ENCODE measurements at places on chromosomes 4 and X. TPM values are rescaled to one million over a fixed set of nuclear protein-coding genes. Genes with fewer than 3 reads are reported as not detected.

GRCh38 chr4:185638548-185639301 is 103.4 kb upstream of the PDLIM3 start:
- no peak overlapping the region for H3K27ac ChIP-seq
- H3K4me3 ChIP-seq: peak overlapping the region; percentile 12
- H3K4me1 ChIP-seq: no peaks in the 10 kb centered on the region
- no peaks in the 10 kb centered on the region for H3K27me3 ChIP-seq
- no peak for DNase-seq

SLC2A9 gene
- total RNA-seq: 10.7 TPM

DNA sequence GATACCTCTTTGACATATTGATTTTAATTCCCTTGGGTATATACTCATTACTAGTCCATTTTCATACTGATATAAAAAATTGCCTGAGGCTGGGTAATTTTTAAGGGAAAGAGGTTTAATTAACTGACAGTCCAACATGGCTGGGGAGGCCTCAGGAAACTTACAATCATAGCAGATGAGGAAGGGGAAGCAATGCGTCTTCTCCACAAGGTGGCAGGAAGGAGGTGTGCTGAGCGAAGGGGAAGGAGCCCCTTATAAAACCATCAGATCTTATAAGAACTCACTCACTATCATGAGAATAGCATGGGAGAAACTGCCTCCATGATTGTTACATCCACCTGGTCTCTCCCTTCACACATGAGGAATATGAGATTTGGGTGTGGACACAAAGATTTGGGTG is 42.4 kb downstream of the MSX1 start:
- H3K27ac ChIP-seq: no peak overlapping the region
- H3K4me1 ChIP-seq: no peaks in the 10 kb centered on the region
- no peaks in the 10 kb centered on the region for H3K36me3 ChIP-seq
- DNase-seq: no peak
- no peaks in the 10 kb centered on the region for H3K27me3 ChIP-seq

DNA sequence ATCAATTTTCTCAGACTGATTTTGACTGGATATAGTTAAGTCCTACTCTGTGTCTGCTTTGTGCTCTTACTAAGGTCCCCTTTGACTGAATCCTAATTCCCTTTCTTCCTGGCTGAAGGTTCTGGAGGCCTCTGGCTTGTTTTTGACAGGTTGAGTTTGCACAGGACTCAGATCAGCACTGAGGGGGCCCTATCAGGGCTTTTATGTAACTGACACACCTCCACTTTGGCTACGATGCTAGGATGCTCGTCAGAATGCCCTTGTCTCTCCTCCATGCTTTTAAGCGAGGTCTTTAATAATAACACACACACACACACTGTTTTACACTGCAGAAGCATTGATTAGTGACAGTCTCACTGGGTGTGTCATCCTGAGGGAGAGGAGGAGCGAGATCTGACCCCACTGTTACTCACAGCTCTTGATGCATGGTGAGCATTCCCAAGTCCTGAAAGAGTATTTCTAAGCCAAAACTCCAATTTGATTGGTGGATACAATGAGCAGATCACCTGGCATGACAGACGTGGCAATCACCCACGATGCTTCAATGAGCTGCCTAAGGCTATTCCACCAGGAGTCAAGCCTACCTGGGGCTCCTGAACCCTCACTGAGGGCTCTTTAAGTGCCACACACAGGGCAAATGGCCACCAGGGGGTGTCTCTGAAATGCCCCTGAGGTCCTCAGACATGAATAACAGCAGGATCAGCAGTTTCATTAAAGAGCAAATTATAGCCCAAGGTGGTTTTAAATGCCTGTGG is 130.4 kb upstream of the CPEB2 start:
- DNase-seq: no peak
- no peaks in the 10 kb centered on the region for H3K27me3 ChIP-seq

HSFX4 gene
- total RNA-seq: not detected

DNA sequence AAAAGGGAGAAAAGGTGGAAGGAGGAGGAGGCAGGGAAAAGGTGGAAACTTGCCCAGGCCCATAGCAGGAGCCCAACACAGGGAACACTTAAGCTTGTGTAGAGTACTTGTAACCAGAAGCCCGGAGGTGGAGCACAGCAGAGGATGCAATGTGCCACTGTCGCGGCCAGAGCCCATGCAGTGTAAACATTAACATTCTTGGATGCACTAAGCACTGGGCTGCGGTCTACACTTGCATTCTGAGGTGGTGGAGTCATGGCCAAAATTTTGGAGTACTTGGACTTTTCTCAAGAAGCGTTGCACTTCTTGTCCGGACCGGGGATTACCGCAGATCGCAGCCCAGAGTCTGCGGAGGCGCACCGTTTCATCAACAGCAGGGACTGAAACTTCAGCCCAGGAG is 4.5 kb upstream of the RHOXF1 start:
- H3K4me1 ChIP-seq: no peaks in the 10 kb centered on the region
- H3K36me3 ChIP-seq: no peaks in the 10 kb centered on the region
- peaks cover 5% of the 10 kb centered on the region for H3K27me3 ChIP-seq
- H3K4me3 ChIP-seq: no peak overlapping the region
- H3K27ac ChIP-seq: no peak overlapping the region

- H3K27me3 ChIP-seq: no peaks in the 10 kb centered on the region
- no peak overlapping the region for H3K4me3 ChIP-seq
- H3K27ac ChIP-seq: no peak overlapping the region
- no peaks in the 10 kb centered on the region for H3K4me1 ChIP-seq
Measured at GRCh38 chr4:58465031-58465430, 1354.8 kb upstream of the IGFBP7 start.

- no peak overlapping the region for H3K27ac ChIP-seq
- no peaks in the 10 kb centered on the region for H3K27me3 ChIP-seq
- H3K36me3 ChIP-seq: no peaks in the 10 kb centered on the region
- no peak overlapping the region for H3K4me3 ChIP-seq
- H3K4me1 ChIP-seq: no peaks in the 10 kb centered on the region
- DNase-seq: no peak
Measured at GRCh38 chr4:57148177-57148576, 38.0 kb upstream of the IGFBP7 start.

ASB12 gene
- 0.29 TPM for total RNA-seq

FBXW7 gene
- 55.7 TPM for total RNA-seq

PRRG1 gene
- 12.3 TPM for total RNA-seq

DNA sequence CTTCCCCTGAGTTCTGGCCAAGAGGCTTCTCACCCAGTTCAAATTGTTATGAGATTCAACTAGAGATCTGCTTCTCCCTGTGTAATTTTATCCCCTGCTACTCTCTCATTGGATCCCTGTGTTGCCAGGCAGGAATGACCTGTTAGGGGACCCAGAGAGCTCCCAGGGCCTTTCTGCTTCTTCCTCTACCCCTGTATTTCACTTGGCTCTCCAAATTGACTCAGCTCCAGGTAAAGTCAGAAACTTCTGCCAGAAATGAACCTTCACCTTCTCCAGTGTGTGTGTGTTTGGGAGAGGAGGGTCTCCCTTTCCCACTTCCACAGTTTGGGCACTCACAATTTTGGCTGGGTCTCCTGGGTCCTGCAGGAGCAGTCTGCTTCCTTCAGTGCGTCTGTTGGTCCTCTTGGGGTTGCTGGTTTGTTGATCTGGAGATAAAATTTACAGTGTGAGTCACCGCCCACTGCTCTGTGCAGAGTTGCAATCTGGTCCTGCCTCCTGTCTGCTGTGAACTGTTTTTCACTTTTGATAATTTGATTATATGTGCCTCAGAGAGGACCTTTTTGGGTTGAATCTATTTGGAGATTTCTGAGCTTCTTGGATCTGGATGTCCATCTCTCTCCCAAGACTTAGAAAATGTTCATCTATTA is 112.4 kb upstream of the EDA2R start:
- no peaks in the 10 kb centered on the region for H3K4me1 ChIP-seq
- no peak for DNase-seq
- no peak overlapping the region for H3K27ac ChIP-seq

ATP8A1 gene
- 17.0 TPM for total RNA-seq

HPF1 gene
- 28.1 TPM for total RNA-seq

DNA sequence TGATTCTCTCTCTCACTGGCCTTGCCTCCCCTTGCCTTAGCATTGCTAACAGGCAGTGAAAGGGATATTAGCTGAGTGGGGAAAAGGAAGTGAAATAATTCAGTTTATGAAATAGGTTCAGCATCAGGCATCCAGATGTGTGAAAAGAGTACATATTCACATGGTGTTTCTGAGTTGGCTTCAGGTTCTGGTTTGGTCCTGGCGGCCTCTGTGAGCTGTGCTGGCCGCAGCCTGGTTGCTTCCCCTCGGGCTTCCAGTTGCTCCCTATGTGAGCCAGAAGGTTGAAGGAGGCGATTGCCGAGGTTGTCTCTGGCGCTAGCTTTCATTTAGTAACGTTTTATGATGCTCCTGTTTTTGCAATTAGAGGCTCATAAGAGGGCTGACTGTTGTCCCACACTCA is 99.1 kb upstream of the TLR2 start:
- no peaks in the 10 kb centered on the region for H3K36me3 ChIP-seq
- H3K4me3 ChIP-seq: no peak overlapping the region
- no peaks in the 10 kb centered on the region for H3K4me1 ChIP-seq
- no peak for DNase-seq
- H3K27me3 ChIP-seq: no peaks in the 10 kb centered on the region

DNA sequence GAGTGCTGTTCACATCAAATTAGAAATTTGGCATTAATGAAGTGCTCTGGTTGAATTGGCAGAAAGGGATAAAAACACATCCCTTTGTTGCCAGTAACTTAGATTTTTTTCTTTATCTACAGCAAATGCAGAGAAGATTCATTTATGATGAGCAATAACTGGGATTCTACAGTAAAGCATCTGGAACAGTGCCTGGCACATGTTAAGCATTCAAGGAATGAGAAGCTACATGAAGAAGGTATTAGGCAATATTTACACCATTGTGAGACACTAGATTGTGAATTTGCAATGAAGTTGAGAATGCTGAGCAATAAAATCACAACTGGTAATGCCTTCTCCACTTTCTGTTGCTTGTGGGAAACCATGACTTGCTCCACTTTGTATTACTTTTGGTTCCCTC is 33.5 kb downstream of the PCDH19 start:
- no peaks in the 10 kb centered on the region for H3K36me3 ChIP-seq
- no peak overlapping the region for H3K27ac ChIP-seq
- no peaks in the 10 kb centered on the region for H3K4me1 ChIP-seq
- peaks cover 56% of the 10 kb centered on the region for H3K27me3 ChIP-seq
- H3K4me3 ChIP-seq: no peak overlapping the region

TBC1D8B gene
- total RNA-seq: 5.3 TPM

RPS6KA6 gene
- total RNA-seq: 0.96 TPM

DNA sequence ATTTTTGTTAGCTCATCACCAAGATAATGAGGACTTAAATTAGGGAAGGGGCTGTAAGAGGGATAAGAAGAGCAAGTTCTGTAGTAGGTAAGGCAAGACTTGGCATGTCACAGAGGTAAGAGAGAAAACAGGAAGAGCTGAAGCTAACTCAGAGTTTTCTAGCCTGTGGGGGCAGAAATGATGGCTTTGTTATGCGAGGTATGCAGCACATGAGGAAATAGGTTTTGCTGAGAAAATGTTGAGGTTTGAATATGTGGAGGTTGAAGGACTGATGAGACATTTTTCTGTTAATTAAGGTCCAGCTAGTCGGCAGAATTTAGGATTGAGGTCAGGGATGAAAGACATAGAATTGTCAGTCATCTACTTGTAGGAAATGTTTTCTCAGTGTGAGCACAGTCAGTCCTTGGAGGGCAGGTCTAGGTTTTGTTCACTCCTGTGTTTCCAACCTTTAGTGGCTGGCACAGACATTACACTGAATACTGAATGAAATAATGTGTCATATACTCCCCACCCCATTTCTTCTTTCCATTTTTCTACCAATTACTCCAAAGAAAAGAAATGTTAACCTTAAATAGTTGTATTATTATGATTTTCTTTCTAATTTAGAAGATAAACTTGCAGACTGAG is 154.0 kb upstream of the AADAT start:
- no peak overlapping the region for H3K4me3 ChIP-seq
- peak overlapping the region; percentile 61 for H3K27ac ChIP-seq
- H3K27me3 ChIP-seq: no peaks in the 10 kb centered on the region
- no peaks in the 10 kb centered on the region for H3K36me3 ChIP-seq
- DNase-seq: no peak

DNA sequence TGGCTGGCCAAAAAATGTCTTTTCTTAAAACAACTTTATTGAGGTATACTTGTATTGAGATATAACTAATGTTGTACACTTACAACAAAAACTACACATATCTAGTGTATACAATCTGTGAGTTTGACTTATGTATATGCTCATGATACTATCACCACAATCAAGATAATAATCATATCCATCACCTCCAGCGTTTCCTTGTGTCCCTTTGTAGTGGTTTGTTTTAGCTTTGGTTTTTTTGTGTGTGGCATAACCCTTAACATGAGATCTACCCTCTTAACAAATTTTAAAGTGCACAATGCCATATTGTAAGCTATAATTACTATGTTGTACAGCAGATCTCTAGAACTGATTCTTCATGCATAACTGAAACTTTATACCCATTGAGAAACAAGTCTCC is 13.4 kb upstream of the PCSK1N start:
- no peaks in the 10 kb centered on the region for H3K27me3 ChIP-seq
- H3K4me1 ChIP-seq: no peaks in the 10 kb centered on the region
- H3K36me3 ChIP-seq: no peaks in the 10 kb centered on the region
- H3K4me3 ChIP-seq: no peak overlapping the region

DNA sequence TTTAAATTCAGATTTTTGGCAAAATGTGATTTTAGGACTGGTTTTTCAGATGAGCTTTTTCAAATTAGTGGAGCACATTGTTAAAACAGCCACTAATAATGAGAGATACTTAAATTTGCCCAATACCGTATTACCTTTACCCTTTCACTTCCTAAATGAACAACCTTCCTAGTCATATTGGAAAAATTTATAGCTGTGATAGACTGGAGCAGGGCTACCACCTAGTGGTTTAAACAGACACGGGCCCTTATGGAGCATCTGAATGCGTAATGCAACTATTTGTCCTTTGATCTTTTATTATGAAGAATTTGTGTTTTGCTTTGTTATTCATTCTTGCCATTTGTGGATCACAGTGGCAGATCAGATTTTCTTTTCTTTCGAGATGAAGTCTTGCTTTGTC is 72.7 kb downstream of the KDM6A start:
- no peaks in the 10 kb centered on the region for H3K4me1 ChIP-seq
- DNase-seq: no peak
- no peaks in the 10 kb centered on the region for H3K27me3 ChIP-seq
- no peak overlapping the region for H3K27ac ChIP-seq
- no peak overlapping the region for H3K4me3 ChIP-seq
- H3K36me3 ChIP-seq: no peaks in the 10 kb centered on the region

- H3K4me3 ChIP-seq: no peak overlapping the region
- no peaks in the 10 kb centered on the region for H3K27me3 ChIP-seq
- no peak overlapping the region for H3K27ac ChIP-seq
- no peaks in the 10 kb centered on the region for H3K4me1 ChIP-seq
Measured at GRCh38 chr4:90152024-90152423, 24.8 kb downstream of the CCSER1 start.

GRCh38 chr4:101843054-101843453 is 52.5 kb downstream of the BANK1 start:
- no peaks in the 10 kb centered on the region for H3K4me1 ChIP-seq
- H3K4me3 ChIP-seq: no peak overlapping the region
- no peaks in the 10 kb centered on the region for H3K36me3 ChIP-seq
- H3K27me3 ChIP-seq: no peaks in the 10 kb centered on the region
- H3K27ac ChIP-seq: no peak overlapping the region

DGAT2L6 gene
- not detected for total RNA-seq

MAGEB2 gene
- not detected for total RNA-seq

CYTL1 gene
- 0.44 TPM for total RNA-seq

MTNR1A gene
- not detected for total RNA-seq
